HepG2 (cell line): ENCODE measurements at places on chromosomes 4 and X.
A peak's percentile ranks its signal among the peaks of the same experiment; 100 is the strongest.

DNA sequence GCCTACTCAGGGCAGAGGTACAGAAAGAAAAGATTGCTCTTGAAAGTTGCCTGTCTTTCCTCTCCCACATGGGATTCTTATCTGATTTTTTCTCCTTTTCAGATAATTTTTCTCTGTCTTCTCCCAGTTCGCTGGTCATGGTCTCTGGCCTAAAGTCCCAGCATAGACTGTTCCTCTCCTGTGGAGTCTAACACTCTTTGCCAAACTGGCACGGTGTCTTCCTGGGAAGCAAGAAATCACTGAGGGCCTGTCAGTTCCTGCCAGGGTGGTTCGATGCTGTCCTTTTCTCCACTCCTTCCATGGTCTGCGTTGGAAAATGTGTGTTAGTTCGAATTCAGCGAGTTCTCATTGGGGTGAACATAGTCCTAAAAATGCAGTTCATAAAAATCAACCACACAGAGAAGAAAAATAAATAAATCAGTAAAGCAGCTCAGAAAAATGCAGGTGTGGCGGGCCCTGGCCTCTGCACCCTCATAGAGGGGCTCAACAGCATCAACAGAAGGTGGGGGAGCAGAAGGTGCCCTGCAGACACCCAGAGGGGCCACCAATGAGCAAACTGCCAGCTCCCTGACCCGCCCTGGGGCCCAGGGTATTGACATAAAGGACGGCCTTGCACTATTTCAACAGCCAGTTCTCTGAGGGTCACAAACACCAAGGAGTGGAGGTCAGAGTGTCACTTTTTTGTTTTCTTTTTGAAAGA is 2.1 kb downstream of the RGN start:
- H3K4me3 ChIP-seq, result peak overlapping the region; percentile 52
- peak overlapping the region; percentile 96 for H3K27ac ChIP-seq

DNA sequence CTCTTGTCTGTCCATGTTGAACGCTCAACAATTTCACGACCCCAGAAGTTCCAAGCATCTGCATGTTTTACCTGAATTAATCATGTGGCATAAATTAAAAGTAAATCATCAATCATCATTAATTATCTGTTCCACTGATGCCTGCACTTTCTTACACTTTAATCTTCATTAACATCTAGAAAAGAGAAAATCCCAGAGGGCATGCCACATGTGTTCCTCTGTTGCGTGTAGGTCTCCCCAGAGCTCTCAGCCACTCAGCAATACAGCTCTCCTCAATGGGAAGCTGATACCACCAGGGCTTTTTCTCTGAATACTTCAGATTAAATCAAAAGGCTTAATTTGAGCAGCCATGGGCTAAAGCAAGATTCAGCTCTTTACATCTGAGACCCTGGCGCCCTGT is 722.4 kb upstream of the TENM3 start:
- DNase-seq, result no peak
- no peak overlapping the region for H3K4me3 ChIP-seq
- 0 out of 2 replicates have a peak, but pooled peaks cover 1% of the 10 kb centered on the region for H3K27me3 ChIP-seq
- no peaks in the 10 kb centered on the region for H3K36me3 ChIP-seq
- H3K4me1 ChIP-seq, result no peaks in the 10 kb centered on the region
- H3K27ac ChIP-seq, result no peak overlapping the region

- H3K27ac ChIP-seq, result no peak overlapping the region
- no peak overlapping the region for H3K4me3 ChIP-seq
- DNase-seq, result peak; percentile 17
- H3K4me1 ChIP-seq, result peaks cover 10% of the 10 kb centered on the region
- no peaks in the 10 kb centered on the region for H3K36me3 ChIP-seq
- H3K27me3 ChIP-seq, result no peaks in the 10 kb centered on the region
Measured at GRCh38 chr4:53847965-53848364, 216.4 kb downstream of the CHIC2 start.

DNA sequence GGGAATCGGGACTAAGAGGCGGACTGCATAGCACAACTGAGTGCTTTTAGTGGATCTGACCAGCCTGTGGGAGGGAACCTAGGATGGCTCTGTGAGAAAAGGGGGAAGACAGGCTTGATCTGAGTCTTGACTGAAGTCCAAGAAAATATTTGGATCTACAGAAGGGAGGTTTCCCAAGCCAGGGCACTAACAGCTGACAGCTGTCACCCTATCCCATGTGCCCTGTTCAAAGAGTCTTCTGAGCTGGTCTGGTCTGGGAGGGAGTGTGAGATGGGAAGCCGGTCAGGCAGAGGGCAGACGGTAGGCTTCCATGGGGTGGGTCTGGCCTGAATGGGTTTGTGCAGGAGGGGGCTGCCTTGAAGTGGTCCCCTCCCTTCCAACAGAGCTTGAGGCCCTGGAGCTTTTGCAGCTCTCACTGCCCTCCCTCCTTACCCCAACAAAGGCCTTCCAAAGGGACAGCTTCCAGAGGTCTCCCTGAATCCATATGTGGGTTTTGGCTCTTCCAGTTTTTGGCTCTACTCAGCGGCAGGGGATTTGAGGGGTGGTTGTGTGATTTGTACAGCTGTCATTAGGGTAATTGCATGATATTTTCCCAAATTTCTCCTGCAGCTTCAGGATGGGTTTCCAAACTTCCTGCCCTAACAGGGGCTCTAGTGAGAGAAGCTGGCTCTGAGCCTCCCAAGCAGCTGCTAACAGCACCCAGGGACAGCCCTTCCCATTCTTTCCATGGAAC is 643.7 kb downstream of the BCOR start:
- DNase-seq, result no peak
- H3K36me3 ChIP-seq, result no peaks in the 10 kb centered on the region
- no peaks in the 10 kb centered on the region for H3K27me3 ChIP-seq
- no peak overlapping the region for H3K4me3 ChIP-seq
- H3K27ac ChIP-seq, result no peak overlapping the region

DNA sequence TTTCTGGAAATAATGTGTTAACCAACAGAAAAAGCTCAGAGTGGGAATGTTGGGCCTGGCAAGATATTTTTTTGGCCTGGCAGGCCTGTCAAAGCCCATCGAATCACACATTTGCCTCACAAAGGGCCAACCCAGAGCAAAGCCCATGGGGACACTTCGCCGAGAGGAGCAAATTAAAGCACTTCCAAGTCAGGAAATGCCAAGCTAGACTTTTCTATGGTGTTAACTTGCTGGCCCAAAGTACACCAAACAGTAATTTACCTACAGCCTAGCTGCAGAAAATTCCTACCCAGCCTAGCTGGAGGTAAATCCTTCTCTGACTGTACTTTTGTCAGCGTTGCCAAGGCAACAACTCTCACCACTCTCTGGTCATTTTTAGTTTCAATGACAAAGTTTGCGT is 288.6 kb upstream of the LDB2 start:
- no peaks in the 10 kb centered on the region for H3K4me1 ChIP-seq
- H3K27me3 ChIP-seq, result no peaks in the 10 kb centered on the region
- DNase-seq, result no peak
- H3K36me3 ChIP-seq, result no peaks in the 10 kb centered on the region
- no peak overlapping the region for H3K27ac ChIP-seq

GRCh38 chrX:126170720-126171119 is 4.6 kb upstream of the DCAF12L2 start:
- DNase-seq, result no peak
- H3K36me3 ChIP-seq, result no peaks in the 10 kb centered on the region
- no peaks in the 10 kb centered on the region for H3K4me1 ChIP-seq
- no peak overlapping the region for H3K4me3 ChIP-seq
- no peak overlapping the region for H3K27ac ChIP-seq

DNA sequence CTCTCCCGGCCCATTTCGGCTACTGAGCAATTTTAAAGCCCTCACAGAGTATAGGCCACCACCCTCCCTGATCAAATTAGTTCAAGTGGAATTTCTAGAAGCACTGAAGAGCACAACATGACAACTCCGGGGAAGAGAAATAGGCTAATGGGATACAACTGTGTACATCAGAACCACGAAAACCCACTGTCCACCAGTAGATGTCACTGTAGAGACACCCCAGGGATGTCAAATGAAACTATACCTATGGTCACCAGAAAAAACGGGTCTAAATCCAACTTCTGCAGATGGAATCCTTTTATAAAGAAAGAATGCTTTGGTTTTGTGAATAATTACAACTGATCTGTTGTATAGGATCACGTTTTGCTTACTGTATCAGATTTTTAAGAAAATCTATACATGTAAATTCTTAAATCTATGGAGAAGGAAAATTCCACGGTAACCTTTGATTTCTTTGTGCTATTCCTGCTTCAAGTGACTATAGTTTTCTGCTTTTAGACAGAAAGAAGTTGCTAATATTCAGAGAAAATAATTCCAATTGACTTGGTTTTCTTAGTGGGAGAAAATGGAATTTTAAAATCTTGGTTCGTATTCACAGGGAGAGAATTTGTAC is 29.5 kb upstream of the MAP3K15 start:
- H3K4me3 ChIP-seq, result no peak overlapping the region
- H3K27me3 ChIP-seq, result no peaks in the 10 kb centered on the region
- peak; percentile 34 for DNase-seq
- no peak overlapping the region for H3K27ac ChIP-seq

DNA sequence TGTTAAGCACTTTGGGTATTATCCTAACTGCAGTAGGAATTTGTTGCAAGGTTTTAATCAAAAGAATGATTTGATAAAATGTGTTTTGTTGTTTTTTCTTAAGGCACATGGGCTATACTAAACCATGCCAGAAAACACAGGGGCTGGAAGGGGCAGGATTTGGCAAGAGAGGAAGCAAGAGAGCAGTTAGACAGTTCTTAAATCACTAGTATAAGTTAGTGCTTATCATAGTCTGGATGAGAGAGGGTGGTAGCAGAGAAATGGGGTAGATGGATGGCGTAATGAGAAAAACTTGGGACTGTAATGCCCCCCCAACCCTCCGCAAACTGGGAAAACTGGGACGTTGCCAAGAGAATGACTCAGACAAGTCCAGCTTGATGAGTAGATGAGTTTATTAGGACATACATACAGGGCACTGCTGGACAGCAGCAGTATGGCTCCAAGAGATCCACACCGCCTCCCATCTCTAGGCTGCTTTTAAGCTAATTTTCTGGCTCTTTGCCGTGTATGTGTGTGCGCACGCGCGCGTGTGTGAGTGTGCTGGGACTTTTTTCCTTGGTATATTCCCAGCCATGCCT is 151.5 kb downstream of the PDLIM5 start:
- DNase-seq, result no peak
- H3K4me3 ChIP-seq, result no peak overlapping the region
- H3K27ac ChIP-seq, result no peak overlapping the region
- H3K27me3 ChIP-seq, result no peaks in the 10 kb centered on the region
